ENCODE measurements at places on chromosomes 4 and X. TPM values are rescaled to one million over a fixed set of nuclear protein-coding genes. Genes with fewer than 3 reads are reported as not detected.

- no peak for DNase-seq
These were observed 17.5 kb downstream of the NMU start for GRCh38 chr4:55618546-55619143.

DNA sequence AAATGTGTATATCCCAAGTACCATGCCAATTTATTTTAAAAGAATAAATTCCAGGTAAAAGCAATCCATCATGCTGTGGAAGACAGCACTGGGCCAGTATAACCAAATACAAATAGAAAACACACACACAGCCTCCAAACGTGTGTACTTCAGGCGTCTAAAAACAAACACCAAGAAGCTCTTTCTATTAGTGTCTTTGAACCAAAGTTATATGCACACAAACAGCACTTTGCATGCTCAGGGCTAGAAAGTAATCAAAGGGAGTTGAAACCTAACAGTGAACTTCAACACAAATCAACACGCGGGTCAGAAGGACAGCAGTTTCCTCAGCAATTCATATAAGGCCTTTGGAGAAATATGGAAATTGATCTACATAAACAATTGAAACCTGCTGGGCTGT is 15.4 kb downstream of the GASK1B start:
- DNase-seq: no peak

GRCh38 chr4:41362621-41363383 is 106.1 kb downstream of the UCHL1 start:
- DNase-seq: peak; percentile 72

DNA sequence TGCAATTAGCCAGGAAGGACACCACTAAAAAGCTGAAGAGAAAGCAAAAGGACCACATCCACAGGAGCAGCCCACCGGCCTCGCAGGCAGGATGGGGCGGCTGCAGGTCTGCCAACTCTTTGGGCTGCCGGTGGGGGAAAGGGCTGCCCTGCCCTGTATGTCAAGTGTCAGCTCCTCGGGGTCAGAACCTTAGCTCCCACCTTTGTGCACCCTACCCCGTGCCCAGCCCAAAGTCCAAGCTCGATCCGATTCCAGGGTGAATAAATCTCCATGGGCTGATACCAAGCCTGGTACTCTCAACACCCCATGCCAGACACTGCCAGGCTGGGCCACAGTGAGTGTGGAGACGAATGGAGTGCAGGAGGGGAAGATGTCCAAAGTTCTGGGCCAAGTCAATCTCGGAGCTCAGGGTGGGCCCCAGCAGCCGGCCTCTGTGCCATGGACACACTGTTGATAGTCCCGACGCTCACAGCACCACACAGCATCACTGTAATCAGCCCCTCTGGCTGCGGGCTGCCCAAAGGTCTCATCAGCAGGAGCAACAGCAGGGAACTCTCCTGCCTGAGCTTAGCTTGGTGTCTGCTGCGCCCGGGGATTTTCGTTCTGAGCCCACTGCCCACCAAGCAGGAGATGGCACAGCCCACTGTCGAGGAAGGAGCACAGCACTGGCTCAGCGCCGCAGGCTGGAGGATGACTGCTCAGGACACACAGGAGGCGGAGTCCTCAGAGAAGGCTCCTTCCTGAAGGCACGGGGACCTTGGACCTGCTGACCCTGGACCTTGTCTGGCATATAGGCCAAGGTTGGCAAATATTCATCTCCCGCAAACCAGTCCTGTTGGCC is 84.4 kb downstream of the JAKMIP1 start:
- DNase-seq: no peak

GRCh38 chr4:103567591-103567990 is 152.2 kb downstream of the TACR3 start:
- DNase-seq: no peak

GRCh38 chr4:4386736-4387392 is at the start of gene NSG1:
TSS of gene NSG1 (plus strand) at chr4:4387102. CDS start at chr4:4387630, 528 bp downstream.
- peak; percentile 62 for DNase-seq

DNA sequence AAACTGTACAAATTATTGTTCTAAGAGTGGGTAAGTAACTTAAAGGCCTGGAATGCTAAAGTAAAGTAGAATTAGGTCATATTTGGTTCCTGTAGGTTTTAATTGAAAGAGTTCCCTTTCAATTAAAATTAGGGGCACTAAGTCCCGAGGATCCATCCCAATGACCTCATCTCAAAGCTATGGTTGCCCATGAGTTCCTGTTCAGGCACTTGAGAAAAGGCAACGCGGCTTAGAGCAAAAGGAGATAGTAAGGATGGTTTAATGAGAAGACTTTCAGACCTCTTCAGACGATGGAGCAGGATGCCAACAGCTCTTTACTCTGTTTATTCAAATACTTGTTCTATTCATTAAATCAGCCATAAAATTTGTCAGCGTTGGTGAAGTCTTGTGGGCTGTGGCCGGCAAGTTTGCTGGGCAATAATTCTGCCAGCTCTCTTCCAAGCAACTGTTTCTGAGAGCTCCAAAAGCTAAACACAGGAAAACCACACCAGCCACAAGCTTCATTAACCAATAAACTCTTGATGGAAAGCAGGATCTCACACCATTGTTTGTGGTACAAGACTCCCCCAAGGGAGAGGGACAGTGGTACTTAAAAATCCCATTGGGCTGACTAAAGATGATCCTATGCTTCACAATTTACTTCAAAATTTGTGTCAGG is 167.4 kb downstream of the COL4A6 start:
- no peak for DNase-seq

GRCh38 chr4:185384930-185385331 is 10.8 kb downstream of the LRP2BP start:
- DNase-seq: peak; percentile 21

GRCh38 chr4:65943076-65943475 is 272.8 kb upstream of the EPHA5 start:
- peak; percentile 9 for DNase-seq

DNA sequence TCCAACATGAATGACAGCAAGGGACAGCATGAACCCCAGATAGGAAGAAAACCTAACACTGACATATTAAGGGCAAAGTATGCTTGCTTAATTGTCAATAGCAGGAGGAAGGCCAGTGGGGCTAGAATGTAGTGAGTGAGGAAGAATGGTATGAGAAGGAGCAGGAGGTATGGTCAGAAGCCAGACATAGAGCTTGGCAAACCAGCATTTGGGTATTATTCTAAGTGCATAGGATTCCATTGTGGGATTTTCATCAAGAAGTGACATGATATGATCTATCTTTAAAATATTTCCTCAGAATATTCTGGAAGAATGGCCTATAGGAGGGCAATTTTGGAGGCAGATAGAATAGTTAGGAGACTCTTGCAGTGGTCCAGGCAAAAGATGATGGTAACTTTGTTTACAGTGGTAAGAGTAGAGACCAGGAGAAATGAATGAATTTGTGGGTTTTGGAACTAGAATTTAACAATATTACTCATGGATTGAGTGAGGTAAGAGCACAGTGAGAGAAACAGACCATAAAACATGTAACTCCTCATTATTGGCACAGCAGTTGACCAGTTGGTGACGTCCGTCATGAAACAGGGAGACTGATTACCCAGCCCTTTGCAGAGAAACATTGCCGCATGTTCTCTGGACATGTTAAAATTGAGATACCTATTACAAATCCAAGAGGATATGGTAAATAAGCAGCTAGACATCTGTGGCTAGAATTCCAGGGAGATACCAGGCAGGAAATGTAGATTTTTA is 246.5 kb upstream of the HS3ST1 start:
- DNase-seq: no peak

DNA sequence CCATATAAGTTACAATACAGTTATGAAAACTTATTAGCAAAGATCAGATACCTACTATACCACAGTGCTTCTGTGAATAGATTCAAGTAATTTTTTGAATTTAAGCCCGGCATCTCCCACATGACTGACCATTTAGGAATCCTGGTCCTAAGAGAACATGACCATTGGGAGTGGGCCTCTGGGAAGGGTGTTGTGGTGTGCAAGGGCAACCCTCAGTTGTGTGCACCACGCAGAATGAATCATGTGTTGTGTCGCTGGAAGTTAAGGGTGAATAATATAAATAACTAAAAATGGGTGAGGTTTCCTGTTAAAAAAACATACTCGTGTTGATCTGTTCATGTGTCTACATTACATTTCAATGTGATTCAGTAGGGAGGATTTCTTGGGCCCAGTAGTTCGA is 15.5 kb downstream of the CPE start:
- DNase-seq: no peak

DNA sequence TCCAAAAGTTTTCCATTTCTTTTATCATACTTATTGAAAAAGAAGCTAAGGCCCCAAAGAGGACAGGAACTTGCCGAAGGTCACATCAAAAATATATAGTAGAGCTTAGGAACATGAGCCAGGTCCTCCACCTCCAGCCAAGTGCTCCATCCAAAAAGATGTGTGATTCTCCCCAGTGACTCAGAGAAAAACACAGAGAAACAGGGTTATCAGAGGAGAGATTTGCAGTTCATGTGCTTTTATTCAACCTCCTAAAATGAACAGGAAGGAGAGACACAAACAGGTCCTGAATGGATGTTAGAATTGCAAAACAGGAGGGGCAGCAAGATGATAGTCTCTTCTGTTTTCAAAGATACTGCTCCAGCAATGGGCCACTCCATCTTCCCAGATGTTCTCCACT is 19.6 kb upstream of the FGF16 start:
- no peak for DNase-seq

DNA sequence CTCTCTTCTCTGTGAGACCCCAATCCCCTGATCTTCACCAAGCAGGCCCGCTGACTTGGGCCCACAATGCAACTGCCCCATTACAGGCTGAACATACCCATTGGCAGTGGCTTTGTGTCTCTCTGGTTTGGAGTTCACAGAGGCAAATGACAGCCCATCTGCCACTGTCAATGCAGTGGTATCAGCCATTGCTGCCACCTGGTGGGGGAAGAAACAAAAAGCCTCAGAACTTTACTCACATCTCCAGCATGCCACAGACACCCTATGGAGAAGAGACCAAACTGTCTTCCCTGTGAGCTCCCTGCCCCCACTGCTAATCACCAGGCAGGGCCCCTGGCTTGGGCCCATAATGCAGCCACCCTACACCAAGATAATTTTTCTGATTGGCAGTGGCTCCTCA is 729.3 kb upstream of the ACTRT1 start:
- DNase-seq: no peak

DNA sequence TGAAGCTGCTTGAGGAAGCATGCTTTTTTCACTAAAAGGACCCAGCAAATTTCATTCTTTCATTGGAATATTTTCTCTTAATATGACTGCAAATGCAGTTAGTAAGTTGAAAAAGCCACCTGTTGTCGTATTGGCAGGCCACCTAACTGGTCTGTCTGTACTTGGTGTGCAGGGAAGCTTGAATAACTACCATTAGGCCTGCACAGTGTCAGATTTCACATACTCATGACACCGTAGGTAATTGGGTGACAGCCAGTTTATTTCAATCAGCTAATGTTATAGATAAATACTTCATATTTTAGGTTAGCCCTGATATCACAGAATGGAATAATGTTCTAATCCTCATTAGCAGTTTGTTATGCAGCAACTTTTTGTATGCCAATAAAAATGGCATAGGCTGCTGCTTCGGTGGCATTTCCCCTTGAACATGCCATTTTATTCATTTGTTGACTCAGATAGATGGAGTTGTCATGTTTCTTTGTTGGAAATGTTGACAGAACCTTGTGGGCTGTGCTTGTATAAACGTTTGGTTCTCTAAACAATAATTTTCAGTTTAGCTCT is 173.7 kb downstream of the RPA4 start:
- no peak for DNase-seq

GRCh38 chr4:89653012-89653411 is 183.9 kb downstream of the SNCA start:
- DNase-seq: no peak

DNA sequence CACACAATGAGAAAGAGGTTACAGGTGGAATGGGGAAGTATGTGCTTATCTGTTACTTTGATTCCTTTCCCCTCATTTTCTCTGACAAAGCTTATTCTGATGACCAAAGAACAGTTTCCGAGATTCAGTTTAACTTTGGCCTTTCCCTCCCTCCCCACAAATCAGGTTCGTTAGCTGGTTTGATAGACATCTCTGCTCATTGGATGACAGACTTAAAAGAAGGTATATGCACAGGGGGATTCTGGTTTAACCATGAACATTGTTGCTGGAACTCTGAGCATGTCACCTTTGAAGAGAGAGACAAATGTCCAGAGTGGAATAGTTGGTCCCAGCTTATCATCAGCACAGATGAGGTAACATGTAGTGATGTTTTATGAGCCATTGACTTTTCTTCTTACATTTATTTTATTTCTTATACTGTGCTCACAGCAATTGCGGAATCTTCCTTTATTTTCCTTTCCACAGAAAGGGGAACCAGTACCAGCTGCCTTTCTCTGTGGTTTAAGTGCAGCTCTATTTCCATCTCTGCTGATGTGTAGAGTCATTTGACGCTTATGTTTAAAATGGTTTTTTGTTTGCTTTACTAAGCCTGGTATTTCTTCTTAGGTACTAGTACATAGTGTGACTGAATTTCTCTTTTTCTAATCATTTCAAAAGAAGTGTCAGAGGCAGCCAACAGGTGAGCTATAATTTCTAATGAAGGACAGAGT is 125.0 kb downstream of the AKAP4 start:
- DNase-seq: no peak

GRCh38 chrX:37357436-37357835 is 8.3 kb downstream of the PRRG1 start:
- DNase-seq: no peak

GRCh38 chrX:120726294-120726693 is 96.4 kb upstream of the C1GALT1C1 start:
- DNase-seq: no peak

- no peak for DNase-seq
These were observed 27.8 kb upstream of the FTHL17 start for GRCh38 chrX:31099536-31100090.

- no peak for DNase-seq
These were observed 373.1 kb upstream of the LCORL start for GRCh38 chr4:18394656-18395055.

DNA sequence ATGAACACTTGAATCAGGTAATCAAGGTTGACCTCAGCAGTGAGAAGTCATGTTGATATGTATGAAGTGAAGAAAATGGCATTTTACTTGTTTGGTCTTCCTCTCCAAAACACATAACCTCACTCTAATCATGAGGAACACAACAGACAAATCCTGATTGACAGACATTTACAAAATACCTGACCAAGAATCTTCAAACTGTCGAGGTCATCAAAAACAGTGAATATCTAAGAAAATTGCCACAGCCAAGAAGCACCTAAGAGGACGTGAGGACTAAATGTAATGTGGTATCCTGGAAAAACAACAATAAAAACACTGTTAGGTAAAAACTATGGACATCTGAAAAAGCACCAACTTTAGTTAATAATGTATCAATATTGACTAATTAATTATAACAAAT is 129.5 kb upstream of the MAGEB18 start:
- DNase-seq: no peak

GRCh38 chrX:148960060-148960459 is 459.6 kb downstream of the AFF2 start:
- no peak for DNase-seq

- DNase-seq: no peak
These were observed 337.7 kb upstream of the FAM241A start for GRCh38 chr4:111807576-111807975.

DNA sequence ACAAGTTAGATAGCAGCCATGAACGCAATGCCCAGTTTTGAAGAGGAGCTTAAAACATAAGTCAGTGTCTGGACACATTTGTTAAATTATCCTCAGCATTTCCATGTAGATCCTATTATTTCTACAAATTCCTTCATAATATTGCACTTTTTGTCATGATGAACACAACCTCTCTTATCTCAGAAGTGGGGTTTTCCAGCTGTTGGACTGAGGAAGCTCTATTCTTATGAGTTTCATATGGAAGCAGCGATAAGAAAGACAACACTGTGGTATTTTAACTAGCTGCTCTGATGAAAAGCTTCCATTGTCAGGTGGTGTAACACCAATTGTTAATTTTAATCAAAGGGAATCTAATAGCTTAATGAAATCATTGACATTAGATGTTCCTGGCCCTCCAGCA is 308.7 kb downstream of the GBA3 start:
- no peak for DNase-seq

HSFX1 gene
- polyA plus RNA-seq: 3.1 TPM

MXRA5 gene
- 104 TPM for polyA plus RNA-seq

Data from muscle of back (tissue), 13 donors.